ENCODE measurements at places on chromosomes 7 and 10. TPM values are rescaled to one million over a fixed set of nuclear protein-coding genes. Genes with fewer than 3 reads are reported as not detected.

Gene ZPBP
- polyA plus RNA-seq, result 0.90 TPM

- DNase-seq, result no peak
Observed at GRCh38 chr10:28284126-28284525, 18.7 kb downstream of the MPP7 start.

DNA sequence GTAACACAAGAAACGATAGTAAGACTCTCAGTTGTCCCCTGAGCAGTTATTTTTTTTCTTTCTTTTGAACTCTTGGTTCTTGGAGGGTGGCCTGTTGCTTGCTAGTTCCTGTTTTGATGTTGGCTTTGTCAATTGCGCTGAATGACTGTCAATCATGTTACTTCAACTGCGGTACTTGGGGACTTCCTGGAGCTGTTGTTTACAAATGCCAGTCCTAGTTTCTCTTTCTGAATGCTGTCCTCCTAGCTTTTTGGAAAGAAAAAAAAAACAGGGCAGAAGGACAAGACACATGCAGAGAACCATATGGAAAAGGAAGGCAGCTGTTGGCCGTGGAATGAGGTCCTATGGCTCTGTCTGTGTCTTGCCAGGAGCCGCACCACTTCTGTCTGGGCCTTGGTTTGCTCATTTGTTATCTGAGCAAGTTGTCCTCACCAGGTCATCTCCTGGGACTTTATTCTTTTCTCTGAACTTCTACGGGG is 7.0 kb upstream of the PDCD4 start:
- DNase-seq, result no peak

DNA sequence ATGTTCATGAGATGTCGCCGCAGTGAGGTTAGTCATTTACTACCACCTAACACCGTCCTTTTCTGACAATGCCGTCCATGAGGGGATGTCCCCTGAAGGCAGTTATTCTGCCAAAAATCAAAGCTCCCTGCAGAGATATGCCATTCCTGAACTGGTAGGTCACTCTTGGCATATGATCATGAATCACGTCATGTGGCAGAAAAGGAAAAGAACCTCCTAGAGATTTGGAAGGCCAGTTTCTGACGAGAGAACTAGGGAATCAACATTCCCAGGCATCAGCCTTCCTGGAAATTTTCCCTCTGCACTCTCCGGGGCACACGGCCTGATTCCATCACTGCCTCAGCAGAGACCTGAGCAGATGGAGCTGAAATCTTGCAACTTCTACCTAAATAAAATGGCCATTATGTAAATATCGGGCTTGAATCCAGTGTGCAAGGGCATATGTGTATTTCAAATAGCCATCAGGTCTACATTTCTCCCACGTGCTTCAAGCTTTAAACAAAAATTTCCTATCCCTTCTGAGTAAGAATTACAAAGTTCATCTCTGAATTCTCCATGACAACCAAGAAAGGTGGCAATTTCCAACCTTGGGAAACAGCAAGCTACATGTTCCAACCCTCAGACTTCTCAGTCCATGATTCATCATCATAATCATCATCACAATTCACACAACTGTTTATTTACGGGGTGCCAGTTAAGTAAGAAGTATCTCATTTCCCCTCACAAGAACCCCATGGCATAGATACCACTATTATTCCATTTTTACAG is 46.5 kb downstream of the AMPH start:
- DNase-seq, result no peak

GRCh38 chr7:119974972-119975371 is 298.0 kb upstream of the KCND2 start:
- DNase-seq, result no peak

DNA sequence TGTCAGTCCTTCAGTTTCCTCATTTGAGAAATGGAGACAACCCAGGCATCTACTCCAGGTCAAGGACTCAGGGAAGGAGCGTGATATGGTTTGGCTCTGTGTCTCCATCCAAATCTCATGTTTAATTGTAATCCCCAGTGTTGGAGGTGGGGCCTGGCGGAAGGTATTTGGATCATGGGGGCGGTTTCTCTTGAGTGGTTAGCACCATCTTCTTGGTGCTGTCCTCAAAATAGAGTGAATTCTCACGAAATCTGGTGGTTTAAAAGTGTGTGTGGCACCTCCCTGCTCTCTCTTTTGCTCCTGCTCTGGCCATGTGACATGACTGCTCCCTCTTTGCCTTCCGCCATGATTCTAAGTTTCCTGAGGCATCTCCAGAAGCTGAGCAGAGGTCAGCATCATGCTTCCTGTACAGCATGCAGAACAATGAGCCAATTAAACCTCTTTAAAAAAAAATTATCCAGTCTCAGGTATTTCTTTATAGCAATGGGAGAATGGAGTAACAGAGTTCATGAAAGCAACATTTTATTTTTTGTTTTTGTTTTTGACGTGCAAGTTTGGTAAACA is 30.0 kb downstream of the ARHGAP22 start:
- no peak for DNase-seq

DNA sequence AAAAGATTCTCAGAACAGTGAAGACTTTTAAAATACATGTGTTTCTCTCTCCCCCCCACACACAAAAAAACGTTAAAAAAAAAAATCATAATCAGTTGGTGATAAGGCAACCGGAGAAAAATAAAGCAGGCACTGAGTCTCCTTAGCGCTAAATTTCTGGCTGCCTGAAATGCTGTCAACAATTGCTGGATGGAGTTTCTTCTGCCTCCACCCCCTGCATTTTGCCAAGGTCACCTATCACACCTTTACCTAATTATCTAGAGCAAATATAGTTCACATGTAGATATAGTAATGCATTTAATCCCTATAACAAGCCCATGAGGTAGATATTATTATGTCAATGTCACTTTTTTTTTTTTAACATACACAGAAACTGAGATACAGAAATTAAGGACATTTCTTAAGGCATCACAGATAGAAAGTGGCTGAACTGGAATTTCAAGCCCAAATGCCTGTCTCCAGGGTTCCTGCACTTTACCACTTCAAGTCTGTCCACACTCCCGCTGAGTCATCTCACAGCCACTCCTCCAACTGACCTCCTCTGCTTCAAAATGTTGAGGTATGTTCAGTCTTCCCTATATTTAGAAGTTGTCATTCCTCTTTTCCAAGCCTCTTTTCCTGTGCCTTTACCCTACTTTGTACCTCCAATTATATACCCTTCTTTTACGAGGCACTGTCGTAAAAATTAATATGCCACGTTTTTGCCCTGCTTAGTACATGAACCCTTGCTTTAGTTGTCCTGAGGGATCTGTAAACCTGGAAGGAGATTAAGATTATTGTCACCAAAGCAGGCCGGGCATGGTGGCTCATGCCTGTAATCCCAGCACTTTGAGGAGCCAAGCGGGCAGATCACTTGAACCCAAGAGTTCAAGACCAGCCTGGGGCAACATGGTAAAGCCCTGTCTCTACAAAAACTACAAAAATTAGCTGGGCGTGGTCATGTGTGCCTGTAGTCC is 72.8 kb upstream of the MPP7 start:
- DNase-seq, result no peak

Gene PLAC9
- 14.6 TPM for polyA plus RNA-seq

GRCh38 chr7:128215281-128215680 is 25.8 kb upstream of the LEP start:
- DNase-seq, result no peak

Gene CPXM2
- polyA plus RNA-seq, result 4.6 TPM

DNA sequence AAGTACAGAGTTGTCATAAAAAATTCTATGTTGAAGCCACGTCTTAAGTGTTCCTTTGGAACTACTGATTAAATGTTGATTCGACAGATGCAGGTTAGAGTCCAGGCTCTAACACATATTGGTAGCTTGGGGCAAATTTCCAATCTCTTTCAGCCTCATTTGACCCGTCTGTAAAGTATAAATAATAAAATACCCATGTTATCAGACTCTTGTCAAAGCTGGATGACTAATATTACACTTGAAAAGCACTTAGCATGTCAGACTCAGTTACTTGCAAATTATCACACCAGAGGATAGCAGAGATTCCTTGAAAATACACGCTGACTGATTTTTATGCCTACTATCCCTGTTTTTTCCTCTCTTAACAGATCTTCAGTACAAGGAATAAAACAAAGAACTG is 18.1 kb upstream of the MACC1 start:
- DNase-seq, result no peak
